Stimulated activated CD4-positive, alpha-beta T cell treated with anti-CD3 and anti-CD28 coated beads, Interleukin-4, amount 100 ng/mL, for 1 hour (primary cell): ENCODE measurements at places on chromosomes 7 and 10.

GRCh38 chr7:20504060-20504459, 111.4 kb upstream of the ABCB5 start:
- DNase-seq, result no peak

DNA sequence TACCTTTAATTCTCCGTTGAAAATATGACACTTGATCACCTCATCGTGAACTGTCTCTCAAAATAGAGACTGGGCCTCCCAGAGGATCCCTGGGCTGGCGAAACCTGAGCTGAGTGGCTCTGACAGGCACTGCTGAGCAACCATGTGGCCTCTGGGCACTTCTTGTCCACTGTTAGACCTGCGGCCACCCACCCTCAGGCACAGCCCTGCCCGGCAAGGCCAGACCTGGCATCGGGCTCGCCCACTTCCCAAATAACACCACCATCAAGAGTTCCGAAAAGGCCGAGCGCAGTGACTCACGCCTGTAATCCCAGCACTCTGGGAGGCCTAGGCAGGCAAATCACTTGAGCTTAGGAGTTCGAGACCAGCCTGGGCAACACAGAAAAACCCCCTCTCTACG, 82.5 kb downstream of the COBL start:
- DNase-seq, result no peak

DNA sequence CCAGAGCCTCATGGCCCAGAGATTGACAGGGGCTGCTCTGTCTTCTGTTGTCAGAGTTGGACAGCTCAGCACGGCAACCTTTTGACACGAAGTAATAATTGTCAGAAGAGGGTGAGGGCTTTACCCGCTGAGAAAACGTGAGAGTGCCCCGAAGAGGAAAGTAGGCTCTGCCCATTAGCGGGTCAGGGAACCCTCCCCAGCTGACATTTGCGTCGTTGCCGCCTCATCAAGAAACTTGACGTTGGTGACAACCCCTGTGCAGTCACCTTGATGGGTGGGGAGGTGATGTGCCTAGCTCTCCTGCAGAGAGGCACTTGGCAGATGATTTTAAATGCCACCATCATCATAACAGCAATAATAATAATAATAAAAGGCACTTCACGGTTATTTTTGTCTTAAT, 202.1 kb downstream of the USP6NL start:
- no peak for DNase-seq

DNA sequence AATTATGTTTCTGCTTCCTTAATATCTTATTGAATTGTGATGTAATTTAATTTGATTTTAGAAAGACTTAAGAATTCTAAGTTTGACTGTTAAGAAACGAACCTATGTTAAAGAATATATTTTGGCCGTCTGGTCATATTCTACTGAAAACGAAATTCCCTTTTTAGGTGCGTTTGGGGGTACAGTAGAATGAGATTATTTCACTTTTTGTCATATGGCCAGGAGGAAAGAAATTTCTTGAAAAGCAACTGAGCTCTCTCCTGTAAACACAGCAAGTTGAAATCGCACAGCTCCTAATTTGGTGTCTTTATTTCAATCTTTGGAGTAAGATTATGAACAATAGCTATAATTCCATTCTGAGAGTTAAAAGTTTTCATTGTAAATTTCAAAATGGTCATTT, 227.6 kb downstream of the CACNB2 start:
- DNase-seq, result no peak

DNA sequence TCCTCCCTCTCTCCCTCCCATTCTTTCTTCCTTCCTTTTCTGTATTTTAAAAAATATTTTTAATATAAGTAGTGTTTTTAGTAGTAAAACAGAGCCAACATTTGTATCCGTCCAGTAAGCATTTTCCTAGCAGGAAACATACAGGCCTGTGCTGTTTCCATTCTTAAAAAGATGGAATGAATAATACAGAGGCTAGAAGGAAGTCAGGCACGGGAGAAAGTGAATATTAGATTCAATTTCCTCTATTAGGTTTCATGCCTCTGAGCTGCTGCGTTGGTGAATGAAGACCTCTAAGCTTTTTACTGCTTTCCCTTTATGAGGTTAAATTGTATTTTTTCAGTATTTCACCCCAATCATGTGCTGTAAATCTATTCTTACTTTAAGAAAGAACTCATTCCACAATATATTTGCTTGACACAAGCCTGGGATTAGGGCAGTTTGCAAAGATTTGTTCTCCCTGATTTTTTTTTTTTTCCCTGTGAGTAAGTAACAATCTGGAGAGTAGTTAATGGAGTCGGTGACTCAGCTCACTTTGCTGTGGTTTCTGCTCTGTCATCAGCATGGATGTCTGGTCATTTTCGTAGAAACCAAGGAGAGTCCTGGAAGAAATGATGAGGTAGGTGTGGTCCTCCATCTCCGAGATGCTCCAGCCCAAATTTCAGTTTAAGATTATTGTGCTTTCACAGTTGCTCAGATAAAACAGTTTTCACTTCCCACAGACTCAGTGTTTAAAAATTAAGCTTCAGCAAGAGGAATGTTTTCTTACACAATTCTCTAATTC, 76.1 kb upstream of the PITRM1 start:
- no peak for DNase-seq
